Stomach (tissue), 19 donors: ENCODE measurements at places on chromosomes 1 and 21. TPM values are rescaled to one million over a fixed set of nuclear protein-coding genes. Genes with fewer than 3 reads are reported as not detected.

The OR6N1 gene
- total RNA-seq = not detected

The LAMC1 gene
- total RNA-seq = 175 TPM

DNA sequence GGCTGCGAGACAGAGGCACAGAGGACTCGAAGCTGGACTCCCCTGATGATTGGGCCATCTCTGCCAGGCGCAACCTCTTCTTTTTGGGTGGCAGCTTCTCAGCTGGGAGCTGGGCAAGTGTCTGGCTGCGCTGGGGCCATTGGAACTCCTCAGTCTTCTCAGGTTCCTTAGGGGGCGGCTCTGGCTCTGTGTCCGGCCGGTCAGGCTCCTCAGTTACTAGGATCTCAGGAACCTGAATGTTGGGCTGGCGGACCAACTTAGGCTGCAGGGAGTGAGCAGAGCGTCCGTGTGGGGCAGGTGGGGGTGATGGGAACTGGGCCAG lies 97.5 kb upstream of the EDN2 start:
- DNase-seq = no peak

- peak; percentile 54 for DNase-seq
Observed at GRCh38 chr1:81424061-81424460, 376.7 kb upstream of the ADGRL2 start.

GRCh38 chr1:55706397-55706796 lies 491.2 kb upstream of the USP24 start:
- no peak for DNase-seq
